ENCODE measurements at places on chromosomes 6 and 20.

GRCh38 chr6:17709476-17709875, 2.8 kb upstream of the NUP153 start:
- no peak for DNase-seq

DNA sequence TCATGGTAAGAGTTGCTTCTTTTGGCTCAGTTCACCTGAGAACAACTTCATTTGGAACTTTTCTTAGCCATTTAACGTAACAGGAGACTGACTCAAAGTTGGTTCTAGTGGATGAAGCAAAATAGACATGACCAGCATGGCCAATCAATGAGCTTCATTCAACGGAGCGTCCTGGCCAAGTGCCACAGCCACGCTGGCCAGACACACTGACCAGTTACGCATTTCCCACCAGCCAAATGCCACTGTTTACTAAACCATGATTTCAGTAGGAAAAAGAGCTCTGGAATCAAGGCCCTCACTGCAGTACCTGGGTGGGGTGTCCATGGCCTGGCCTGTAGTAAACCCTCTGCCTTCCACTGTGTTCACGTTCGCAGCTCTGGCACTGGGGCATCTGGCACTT, 80.4 kb downstream of the POPDC3 start:
- DNase-seq: no peak

DNA sequence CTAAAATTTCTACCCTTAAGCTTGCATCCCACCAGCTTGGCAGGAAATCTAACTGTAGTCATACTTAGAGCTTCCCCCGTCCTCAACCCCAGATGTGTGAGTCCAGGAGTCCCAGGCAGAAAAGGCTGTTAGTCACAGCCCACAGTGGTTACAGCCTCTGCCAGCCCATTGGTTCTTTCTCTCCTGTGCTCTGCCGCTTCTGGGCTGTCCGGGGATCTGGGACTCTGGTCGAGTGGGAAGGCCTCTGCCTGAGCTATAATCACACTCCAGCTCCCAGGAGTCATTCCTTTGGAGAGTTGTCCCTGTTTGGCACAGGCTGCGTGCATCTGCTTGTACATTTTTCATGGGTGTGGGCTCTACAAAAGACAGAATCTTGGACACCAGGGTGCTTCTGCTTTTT, 45.6 kb upstream of the FYN start:
- no peak for DNase-seq

DNA sequence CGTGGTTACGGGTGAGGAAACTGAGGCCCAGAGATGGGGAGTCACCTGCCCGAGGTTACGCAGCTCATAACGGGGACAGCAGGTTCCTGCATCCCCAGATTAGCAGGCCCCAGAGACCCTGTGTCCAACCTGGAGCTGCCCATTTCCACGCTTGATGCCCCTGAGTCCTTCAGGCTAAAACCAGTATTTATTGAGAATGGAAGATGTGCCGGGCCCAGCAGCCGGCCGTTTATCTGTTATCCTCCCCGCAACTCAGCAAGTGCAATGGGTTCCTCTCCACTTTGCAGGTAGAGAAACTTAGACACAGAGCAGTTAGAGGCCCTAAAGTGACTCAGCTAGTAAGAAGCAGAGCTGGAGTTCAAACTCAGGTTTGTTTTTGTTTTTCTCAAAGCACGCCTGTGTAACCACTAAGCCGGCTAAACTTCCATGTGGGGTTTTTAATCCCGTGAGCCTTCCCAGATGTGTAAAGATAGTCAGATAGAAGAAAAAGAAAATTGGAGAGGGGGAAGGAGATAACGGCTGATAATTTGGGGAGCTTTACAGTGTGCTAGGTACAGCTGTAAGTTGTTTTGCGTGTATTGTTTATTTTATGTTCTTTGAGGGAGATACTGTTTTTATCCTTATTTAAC, 775 bp downstream of the PFDN4 start:
- DNase-seq: no peak

DNA sequence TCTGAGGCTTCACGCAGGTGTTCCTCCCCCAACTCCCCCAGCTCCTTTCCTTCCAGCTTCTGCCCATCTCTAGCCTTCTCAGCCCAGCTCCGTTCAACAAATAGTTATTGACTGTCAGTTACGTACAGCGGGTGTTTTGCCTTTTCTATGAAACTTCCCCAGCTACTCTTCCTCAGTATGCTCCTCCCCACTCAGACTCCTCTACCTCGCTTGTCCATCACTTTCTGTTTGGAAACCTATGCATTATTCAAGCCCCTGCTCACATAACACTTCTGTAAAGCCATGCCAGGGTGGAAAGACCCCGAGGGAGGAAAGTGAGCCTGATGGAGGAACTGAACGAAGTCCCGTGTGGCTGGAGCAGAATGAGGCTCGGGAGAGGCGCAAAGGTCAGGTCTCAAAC, 44.2 kb upstream of the NR2E1 start:
- no peak for DNase-seq

- DNase-seq: no peak
Observed at GRCh38 chr20:57476641-57477461, 48.1 kb downstream of the CTCFL start.

- peak; percentile 19 for DNase-seq
Observed at GRCh38 chr20:46132705-46133120, 14.6 kb downstream of the CD40 start.

- DNase-seq: no peak
Observed at GRCh38 chr6:49001856-49002541, 461.1 kb downstream of the MMUT start.

- no peak for DNase-seq
Observed at GRCh38 chr6:111609028-111609820, 3.5 kb upstream of the TRAF3IP2 start.

- no peak for DNase-seq
Observed at GRCh38 chr20:51461306-51461705, 81.2 kb downstream of the NFATC2 start.

DNA sequence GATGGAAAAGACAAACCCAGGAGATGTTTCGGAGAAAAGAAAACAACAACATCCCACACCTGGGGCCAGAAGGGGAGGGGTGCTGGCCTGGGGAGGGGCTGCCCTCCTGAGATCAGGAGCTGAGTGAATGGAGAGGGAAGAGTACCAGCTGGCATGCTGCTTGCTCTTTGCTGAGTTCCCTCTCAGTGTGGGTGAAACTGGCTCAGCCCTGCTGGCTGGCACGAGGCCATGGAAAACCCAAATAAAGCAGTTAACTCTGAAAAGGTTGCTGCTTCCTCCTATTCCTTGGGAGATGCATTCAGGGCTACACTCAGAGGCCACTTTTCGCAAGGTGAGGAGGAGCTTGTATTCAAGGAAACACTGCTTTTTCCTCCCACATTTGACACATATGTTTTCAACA, 8.0 kb upstream of the KCNK16 start:
- DNase-seq: no peak

GRCh38 chr6:42190554-42191183, 4.1 kb downstream of the GUCA1B start:
- DNase-seq: no peak

DNA sequence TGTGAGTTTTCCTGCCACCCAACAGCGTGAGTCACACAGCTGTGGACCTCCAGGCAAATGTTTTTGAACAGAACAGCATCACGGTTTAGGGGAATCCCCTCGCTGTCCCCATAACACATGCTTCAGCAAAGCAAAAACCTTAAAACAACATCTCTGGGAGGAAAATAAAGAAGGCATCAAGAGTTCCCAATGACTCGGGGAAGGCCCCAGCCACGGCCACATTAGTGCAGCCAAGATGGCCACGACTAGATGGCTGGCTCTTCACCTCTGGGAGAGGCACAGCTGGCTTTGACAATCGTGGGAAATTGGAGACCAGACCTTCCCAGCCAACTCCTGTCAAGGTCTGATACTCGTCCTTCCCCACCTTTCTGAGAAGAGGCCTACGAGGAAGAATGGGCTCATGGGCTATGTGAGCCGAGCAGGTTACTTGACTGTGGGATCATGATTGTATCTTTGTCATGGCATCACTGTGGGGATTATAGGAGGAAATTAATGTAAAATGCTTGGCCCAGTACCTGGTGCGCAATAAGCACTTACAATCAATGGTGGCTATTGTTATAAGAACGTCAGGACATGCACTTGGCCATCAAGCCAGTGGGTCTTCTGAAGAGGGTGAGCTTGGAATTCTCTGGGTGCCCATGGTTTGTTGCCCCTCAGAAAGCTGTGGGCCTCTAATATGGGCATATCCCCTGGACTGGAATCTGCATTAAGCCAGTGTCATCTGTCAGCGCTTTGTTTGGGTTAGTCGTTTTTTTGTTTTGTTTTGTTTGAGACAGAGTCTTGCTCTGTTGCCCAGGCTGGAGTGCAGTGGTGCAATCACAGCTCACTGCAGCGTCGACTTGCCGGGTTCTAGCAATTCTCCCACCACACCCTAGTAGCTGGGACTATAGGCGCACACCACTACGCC, 43.6 kb downstream of the FGD2 start:
- DNase-seq: peak; percentile 50

DNA sequence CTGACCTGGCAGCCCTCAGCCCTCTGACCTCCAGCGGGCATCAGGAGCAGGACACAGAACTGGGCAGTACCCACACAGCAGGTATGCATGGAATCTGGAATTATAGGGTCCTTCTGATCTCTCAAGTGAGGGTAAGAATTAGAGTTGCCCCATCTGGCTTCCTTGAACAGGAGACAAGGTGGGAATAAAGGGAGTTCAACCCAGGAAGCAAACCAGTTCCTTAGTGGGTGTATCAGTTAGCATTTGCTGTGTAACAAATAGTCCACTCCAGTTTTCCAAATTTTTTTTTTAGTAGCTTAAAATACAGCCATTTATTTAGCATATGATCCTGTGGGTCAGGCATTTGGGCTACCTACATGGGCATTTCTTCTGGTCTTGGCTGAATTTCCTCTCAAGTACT, 15.7 kb downstream of the MAVS start:
- no peak for DNase-seq

DNA sequence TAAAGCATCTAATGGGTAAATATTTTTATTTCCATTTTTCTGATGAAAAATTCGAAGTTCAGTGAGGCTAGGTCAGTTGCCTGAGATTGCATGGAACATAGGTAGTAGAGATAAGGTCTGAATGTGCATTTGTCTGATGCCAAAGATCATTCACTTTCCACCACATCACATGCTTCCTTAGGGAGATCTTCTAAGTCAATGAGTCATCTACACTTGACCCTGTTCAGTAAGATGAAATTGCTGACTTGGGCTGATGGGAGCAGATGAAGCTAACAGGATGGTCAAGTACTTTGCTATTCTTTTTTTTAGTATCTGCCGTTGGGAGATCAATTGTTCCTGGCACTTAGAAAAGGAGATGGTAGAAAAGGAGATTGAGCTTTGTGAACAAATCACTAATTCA, 511.3 kb downstream of the PHF3 start:
- DNase-seq: no peak

GRCh38 chr20:10679269-10679668, 5.5 kb upstream of the JAG1 start:
- DNase-seq: no peak

DNA sequence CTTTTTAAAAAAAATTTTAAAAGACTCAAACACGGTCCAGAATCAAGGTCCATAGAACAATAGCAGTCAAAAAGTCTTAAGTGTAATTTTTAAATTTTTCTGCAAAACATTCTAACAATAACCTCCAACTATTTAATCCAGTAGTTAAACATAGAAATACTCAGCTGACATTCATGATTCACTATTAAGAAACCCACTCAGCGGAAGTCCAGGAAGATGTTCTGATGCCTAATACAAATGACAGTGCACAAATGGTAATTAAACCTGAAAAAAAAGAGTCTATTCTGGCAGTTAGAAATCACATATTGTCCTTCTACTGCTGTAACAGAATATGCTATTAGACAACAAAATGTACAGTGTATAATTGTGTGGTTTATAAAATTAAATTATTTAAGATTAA, 128.2 kb upstream of the BMP5 start:
- no peak for DNase-seq

DNA sequence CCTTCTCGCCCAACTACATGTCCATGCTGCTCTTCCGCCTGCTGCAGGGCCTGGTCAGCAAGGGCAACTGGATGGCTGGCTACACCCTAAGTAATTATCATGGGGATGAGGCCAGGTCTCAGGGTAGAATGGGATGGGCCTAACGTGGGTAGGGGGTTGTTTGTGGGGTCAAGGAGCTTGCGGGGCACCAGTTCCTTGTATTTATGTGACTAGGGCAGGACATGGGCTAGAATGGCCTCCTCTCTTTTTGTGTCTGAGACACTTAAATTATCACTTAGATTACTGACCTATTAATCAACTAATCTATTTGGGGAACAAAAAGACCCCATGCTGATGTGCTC, 10.7 kb downstream of the SLC22A1 start:
- DNase-seq: no peak

DNA sequence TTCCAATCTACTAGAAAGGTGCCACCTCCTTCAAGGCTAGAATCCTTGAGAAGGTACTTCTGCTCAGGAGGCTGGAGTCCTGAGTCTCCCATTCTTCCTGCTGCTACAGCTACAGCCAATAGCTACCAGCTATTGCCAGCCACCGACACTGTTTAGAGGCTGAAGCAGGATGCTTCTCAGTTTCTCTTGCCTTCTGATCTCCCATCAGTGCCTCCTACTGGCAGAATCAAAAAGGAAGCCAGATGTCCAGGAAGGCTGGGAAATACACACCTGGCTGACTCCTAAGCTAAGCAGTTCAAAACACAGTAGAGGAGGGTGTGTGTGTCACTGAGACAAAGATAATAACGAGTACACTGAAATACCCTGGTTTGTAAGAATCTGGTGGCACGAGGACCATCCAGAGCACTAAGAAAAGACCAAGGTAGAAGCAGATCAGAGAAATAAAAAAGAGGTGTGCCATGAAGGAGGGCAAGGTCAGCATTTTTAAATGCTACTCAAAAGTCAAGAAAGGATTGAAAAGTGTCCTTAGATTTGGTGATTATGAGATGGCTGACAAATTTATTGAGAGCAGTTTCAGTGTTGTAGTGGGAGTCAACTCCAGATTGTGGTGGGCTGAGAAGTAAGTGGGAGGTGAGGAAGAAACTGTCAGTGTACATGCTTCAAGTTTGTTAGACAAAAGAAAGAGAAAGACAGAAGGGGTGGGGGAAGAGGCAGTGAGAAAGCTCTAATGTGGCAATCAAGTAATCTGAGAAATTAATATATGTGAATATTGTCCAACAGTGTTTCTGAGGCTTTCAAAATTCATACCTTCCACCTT, 2.3 kb upstream of the HLA-DMA start:
- no peak for DNase-seq

GRCh38 chr6:22681761-22682160, 112.4 kb downstream of the HDGFL1 start:
- no peak for DNase-seq

Measured in stimulated activated CD4-positive, alpha-beta T cell treated with anti-CD3 and anti-CD28 coated beads, Interleukin-15, amount 100 ng/mL, for 1 hour (primary cell).